ENCODE measurements at places on chromosomes 12 and 14.

DNA sequence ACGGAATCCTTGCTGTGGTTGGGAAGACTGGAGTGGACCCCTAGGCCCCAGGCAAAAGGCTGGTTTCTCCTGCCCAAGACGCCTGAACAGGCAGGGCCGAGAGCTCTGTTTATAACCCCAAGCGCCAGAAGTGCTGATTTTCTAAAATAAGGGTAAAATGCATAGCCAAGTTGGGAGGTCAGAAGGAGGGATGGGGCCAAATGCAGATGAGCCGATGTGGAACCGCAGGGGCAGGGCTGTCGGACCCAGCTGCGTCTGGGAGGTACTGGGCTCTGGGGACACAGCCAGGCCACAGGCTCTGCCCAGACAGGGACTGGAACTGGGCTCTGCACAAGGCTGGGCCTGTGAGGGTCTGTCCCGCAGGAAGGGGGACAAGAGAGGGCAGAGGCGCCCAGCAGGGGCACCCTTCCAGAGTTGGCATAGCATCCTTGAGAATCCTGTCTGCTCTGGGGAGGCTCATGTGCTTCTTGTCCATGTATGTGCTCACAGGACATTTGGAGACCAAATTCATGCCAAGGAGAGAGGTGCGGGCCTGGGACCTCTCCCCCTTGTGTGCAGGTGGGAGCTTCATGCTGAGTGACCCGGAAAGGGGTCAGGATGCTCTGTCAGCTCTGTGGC, 49.1 kb downstream of the JAG2 start:
- DNase-seq, result no peak

DNA sequence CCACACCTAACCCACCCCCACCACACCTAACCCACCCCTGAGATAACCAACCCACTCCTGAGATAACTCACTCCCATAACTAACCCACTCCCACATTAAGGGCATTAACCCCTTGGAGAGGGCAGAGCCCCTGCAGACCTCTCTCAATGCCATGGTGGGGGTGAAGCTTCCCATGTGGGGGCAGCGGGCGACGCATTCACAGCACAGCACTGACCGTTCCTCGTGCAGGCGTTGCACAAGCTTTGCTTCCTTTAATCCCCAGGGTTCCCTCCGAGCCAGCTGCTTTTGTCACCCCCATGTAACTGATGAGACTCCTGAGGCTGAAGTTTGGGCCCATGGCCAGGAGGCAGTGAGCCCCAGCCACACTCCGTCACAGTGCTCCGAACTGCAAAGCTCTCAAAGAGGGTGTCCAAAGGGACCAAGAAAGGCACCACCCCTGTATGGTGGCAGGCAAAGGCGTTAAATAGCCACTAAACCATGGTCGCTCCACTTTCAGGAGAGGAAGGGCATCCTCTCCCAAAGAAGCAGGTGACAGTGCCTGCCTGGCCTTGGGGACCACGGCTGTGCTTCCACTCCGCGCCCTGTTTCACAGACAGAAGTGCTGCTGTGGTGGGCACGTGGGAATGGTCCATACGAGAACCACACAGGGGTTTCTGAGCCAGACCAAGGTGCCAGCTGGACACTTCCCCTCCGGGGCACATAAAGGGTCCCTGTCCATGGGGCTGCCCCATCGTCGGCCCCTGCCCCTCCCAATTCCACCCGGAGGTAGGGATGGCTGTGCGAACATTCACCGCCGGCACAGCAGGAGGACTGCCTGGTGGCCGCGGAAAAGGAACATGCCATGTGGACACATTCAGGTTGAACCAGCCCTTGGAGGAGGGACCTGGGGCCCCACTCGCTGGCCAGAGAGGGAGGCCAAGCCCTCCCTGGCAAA, 28.3 kb downstream of the GALNT9 start:
- no peak for DNase-seq

GRCh38 chr14:23568600-23569331, 1.2 kb upstream of the AP1G2 start:
- DNase-seq, result no peak

DNA sequence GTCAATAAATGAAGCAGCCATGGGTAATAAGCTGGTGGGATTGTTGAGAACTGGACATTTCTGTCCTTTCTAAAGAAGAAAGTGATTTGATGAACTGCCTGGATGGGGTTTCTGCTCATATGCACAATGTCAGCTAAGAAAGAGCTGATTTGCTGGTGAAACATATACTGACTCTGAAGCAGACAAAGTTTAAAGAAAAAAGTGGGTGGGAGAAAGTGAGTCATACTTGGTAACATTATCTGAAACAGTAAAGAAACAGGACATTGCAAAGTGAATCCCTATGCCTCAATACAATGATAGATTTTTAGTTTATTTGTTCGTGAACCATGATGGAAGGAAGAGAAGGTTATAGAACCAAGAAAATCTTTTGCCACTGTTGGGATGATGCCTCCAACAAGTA, 95.6 kb upstream of the DNM1L start:
- no peak for DNase-seq

DNA sequence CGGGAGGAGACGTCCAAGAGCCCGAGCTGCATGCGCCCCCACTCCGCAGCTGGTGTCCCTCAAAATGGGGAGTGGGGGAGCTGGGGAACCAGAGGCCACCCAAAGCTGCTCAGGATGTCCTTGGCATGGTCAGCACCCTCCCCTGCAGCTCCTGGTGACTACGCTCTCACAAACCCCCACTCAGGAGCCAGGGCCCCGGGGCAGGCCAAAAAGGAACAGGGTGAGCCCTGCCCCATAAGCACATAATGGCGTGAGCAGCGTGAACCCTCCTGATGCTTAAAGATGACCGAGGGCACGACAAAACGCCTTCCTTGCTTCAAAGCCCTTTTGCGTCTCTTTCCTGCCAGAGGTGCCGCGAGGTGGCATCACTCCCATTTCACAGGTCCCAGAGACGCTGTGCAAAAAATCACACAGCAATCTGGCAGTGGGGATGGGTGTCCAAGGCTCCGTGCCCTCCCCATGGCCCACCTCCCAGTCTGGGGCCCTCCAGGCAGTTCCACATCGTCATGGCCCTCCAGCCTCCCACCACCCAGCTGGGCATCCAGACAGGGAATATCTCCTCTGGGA, 13.5 kb downstream of the NCOR2 start:
- no peak for DNase-seq

DNA sequence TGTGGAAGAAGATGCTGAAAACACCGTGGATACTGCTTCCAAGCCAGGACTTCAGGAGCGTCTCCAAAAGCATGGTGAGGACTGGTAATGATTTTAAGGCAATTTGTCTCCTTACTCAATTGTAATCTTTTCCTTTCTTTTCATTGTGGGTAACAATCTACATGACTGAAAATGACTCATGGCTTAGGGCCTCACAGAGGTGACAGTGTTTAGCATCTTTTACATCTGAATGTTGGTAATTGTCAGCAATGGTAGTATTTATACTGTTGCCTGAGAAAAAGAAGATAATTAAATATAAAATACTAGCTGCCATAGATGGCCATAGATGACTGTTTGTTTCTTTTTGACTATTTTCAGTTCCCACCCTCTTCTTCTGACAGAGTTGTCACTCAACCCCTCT, 31.6 kb downstream of the TULP3 start:
- no peak for DNase-seq

- DNase-seq, result peak; percentile 14
These were observed 95.6 kb downstream of the GAS2L3 start for GRCh38 chr12:100668945-100669536.

DNA sequence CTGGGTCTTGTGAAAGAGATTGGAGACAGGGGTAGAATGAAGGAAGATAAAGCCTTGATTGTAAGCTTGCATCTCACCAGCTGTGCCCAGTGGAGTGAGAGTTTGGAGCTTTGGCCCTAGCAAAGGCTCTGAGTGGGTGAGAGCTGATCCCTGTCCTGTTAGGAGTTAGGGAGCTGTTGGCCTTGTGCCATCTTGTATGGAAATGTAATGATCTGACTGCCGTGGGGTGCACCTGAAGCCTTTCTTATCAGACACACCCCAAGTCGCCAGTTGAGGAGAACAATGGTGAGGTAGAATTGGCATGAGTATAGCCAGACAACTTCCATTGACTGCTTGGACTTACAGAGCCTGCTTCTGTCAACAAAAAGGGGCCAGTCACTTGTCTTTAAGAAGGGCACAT, 130.1 kb downstream of the PRKCH start:
- no peak for DNase-seq

- DNase-seq, result no peak
These were observed 48.3 kb upstream of the PARP11 start for GRCh38 chr12:3921526-3921925.

- no peak for DNase-seq
These were observed 196.1 kb downstream of the PHETA1 start for GRCh38 chr12:111172786-111173185.

GRCh38 chr14:56730538-56731145, 79.6 kb downstream of the OTX2 start:
- DNase-seq, result no peak

DNA sequence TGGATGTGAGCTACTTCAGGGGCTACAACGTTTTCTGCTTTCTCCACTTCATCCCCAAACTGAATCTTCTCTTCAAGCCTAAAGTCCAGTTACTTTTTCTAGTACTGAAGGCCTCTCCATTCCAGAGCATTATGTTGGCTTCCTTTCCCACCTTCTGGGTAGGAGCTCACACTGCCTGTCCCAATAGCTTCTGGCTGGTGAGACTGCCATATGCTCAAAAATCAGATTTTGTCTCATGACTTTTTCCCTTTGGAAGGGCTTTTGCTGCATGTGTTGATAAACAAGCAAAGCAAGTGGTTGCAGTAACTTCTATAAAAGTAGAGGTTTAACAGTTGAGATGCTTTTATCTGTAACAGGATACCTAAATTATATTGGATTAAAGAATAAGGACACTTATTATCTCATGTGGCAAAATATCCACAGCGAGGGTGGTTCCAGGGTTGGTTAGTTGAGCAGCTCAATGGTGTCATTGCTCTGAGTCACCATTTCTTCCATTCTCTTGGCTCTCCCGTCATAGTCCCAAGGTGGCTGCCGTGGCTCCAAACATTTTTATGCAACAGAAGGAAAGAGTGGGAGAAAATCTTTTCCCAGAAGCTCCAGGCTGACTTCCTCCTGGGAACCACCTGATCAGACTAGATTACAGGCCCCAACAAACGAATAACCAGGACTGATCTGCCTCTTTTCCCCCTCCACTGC, 15.1 kb upstream of the PPFIBP1 start:
- no peak for DNase-seq

- DNase-seq, result no peak
These were observed 395.2 kb upstream of the DCN start for GRCh38 chr12:91577586-91578539.

GRCh38 chr12:98110536-98110935, 404.9 kb upstream of the TMPO start:
- no peak for DNase-seq

DNA sequence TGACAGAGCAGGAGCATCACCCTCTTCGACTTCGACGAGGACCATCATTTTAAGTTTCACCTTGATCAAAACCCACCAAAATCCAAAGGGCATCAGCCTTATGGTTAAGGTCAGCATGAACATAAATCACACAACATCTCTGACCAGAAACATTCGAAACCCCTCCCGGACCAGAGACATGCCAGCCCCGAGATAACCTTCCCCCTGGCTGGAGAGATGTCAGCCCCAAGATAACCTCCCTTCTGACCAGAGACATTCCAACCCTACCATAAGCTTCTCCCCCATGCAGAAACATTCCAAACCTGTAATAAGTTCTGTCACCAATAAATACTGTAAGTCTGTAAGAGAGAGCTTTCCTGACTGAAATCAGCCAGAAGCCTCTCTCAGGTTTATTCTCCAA, 6.3 kb downstream of the PCNX4 start:
- DNase-seq, result no peak

- no peak for DNase-seq
These were observed 286.0 kb downstream of the ZFP36L1 start for GRCh38 chr14:68506645-68507419.

- no peak for DNase-seq
These were observed 7.7 kb downstream of the VRK1 start for GRCh38 chr14:96804895-96805294.

DNA sequence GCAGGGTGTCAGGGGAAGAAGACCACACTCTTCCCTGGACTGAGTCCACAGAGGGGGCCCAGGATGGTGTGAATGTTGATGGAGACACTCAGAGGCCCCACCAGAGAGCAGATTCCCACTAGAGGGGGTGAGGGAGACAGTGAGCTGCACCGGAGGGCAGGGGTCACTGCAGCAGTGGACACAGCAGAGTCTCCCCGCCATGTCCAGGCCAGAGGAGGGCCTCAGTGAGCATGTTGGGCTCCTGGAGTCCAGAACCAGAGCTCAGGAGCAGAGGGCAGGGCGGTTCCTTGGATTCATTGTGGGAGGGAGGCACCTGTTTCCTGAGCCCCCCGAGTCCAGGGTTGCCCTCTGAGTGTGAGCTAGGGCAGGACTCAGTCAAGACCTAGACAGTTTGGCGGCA, 1.8 kb upstream of the KRT82 start:
- DNase-seq, result no peak

DNA sequence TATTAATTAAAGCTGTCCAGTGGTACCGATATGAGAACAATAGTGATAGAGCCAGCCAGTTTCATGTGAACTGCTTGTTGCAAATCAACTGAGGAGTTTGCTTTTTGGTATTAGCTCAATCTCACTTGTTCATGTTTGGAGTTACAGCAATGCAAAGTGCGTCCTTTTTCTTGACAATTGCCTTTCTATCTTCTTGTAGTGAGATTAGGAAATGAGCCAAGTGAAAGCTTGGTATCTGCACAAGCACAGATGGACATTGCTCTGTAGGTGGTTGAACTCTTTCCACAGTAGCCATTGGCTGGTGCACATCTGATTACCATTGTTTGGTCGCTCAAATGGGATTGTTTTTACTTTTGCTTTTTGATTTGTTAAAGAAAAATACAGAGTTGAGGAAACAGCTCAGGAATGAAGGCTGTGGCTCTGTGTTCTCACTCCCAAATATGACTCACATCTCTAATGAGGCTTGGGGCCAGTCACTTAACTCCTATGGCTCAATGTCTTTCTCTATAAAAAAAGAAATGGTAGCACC, 241.4 kb downstream of the BMP4 start:
- no peak for DNase-seq

DNA sequence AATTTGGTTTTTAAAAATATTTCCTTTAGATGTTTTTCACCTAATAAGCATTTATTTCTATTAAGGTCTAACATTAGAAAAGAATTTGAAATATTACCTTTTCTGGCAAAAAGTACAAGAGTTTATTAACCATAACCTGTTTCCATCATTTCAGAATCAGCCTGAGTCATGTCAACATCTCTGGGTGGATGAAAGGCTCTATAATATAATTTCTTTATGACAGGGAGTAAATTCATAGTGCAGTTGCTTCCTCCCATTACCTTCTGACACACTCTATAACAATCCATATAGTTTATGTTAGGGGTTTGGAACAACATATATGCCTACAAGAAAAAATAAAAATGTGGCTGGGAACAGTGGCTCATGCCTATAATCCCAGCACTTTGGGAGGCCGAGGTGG, 134.5 kb downstream of the SLC2A13 start:
- DNase-seq, result no peak
